ENCODE measurements at places on chromosomes 1 and 21. TPM values are rescaled to one million over a fixed set of nuclear protein-coding genes. Genes with fewer than 3 reads are reported as not detected.

LMX1A gene
- total RNA-seq, result not detected

SPATA45 gene
- total RNA-seq, result not detected

ITGB2 gene
- total RNA-seq, result 0.72 TPM

ASCL5 gene
- not detected for total RNA-seq

GPR153 gene
- total RNA-seq, result 1.1 TPM

HSD3B1 gene
- total RNA-seq, result not detected

CLDN14 gene
- 0.10 TPM for total RNA-seq

Measured in A549 treated with RU486 at 1 μM for 4 hours (cell line).